Renal cortex interstitium (tissue), 15 donors: ENCODE measurements at places on chromosomes 16 and 17. TPM values are rescaled to one million over a fixed set of nuclear protein-coding genes. Genes with fewer than 3 reads are reported as not detected.

DNA sequence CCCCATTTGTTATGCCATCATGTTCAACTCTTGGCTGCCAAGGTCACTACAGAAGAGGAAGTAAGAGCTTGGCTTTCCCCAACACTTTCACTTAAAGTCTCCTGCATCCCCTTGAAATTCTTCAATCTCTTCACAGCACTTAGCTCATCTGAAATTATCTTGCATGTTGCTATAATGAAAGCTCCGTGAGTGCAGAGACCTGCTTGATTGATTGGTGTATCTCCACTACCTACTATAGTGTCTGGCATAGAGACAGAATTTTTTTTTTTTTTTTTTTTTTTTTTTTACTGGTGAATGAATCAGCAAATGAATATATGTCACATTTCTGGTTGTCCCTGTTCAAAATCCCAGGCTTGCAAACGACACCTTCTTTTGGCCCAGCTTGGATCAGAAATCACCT, 1.9 kb upstream of the SDR42E1 start:
- DNase-seq, result no peak

GRCh38 chr17:27598337-27599050, 32.5 kb upstream of the LGALS9 start:
- DNase-seq, result no peak

CRHR1 gene
- polyA plus RNA-seq, result 0.39 TPM

FNDC8 gene
- polyA plus RNA-seq, result 0.27 TPM

PPY gene
- 0.30 TPM for polyA plus RNA-seq
